ENCODE measurements at places on chromosomes 5 and 9.

DNA sequence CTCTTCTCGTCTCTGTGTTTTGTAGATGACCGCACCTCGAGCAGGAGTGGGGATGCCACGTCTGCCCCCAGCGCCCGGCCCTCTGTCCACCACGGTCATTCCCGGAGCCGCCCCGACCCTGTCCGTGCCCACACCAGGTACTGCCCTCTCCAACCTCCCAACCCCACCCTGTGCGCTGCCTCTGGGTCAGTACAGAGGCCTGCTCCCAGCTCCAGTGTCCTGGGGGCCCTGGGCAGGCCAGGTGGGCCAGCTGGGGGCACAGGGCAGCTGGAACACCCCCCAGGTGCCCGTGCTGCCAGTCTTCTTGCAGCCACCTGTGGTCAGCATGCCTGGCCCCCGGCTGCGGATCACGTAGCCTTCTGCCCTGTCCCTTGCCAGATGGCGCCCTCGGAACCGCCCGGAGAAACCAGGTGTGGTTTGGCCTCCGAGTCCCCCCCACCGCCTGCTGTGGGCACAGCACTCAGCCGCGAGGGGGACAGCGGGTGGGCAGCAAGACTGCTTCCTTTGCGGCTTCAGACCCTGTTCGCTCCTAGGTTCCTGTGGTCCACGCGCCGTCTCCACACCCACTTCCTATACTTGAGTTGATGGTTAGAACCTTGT, 133.7 kb downstream of the WNK2 start:
- DNase-seq, result no peak

- no peak for DNase-seq
These were observed 52.7 kb upstream of the ARL15 start for GRCh38 chr5:54362992-54363625.

DNA sequence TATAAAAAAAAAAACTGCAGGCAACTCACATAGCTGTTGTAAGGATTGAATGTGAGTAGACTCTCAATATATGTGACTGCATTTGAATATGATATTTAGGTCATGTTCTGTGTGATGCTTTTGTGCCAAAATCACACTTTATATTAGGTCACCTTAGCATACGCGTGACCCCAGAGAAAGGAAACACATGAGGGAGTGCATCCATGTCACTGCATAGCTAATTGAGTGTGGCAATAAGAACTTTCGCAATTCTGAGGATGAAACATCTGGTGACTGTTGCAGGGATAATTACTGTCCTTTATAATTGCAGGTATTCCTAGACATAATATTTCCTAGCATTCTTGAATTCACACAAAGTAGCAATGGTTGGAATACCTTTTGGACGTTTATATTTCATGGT, 459.5 kb upstream of the KLF4 start:
- no peak for DNase-seq

GRCh38 chr5:129223178-129223577, 128.6 kb downstream of the ISOC1 start:
- DNase-seq, result no peak

DNA sequence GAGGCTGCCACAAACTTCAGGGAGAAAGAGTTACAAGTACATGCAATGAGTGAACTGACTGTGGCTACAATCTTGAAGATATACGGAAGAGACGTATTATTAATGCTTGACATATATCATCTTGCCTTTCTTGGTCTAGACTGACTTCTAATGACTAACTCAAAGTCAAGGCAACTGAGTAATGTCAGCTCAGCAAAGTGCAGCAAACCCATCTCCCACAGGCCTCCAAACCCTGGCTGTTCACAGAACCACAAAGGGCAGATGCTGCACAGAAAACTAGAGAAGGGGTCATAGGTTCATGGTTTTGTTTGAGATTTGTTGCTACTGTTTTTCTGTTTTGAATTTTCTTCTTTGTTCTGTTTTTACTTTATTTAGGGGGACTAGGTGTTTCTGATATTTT, 21.0 kb downstream of the IL7R start:
- DNase-seq, result no peak

All from activated naive CD4-positive, alpha-beta T cell treated with Interleukin-2 at 50 U/mL for 16 hours (primary cell).